ENCODE measurements at places on chromosomes 5 and 9.

- no peak for DNase-seq
Measured at GRCh38 chr9:116269250-116269649, 115.7 kb downstream of the PAPPA start.

DNA sequence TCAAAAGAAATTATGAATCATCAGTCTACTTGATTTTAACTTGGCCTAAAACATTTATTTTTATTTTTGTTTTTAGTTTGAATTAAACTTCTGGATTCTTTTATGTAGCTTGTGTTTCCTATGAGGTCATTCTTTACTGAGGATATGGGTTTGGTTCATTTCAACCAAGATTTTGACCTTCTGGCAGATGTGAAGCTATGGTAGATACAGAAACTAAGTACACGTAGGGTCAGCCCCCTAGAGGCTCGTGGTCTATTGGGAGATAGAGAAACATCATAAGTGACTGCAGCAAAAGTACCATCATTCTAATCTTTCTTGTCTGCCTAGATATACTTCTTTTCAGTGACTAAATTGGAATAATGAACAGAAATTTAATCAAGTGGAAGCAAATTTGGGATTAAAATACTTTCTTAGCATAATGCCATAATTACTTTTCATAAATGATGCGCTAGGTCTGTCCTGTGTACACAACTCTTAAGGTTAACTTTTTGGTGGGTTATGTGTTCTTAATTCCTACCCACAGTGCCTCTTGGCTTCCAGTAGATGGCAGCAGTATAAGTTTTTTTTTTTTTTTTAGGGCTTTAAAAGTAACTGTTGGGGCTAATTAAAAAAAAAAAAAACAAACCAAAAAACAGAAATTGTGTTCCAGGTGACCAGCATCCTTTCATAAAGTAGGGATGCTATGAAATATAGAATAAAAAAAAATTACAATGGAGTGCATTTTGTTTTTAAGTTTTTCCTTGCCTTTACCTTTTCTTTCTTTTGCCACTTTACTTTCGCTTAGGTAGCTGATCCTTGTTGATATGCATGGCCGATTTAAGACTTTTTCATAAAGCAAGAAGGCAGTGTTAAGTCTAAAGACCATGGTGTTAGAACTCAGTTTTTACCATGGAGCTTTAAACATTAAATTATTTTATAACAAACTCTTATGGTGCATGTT, 49.9 kb downstream of the LRRTM2 start:
- DNase-seq: no peak

- DNase-seq: no peak
Measured at GRCh38 chr9:91276513-91276912, 85.2 kb downstream of the AUH start.

GRCh38 chr9:78286125-78286524, 10.8 kb upstream of the PSAT1 start:
- DNase-seq: no peak

- DNase-seq: no peak
Measured at GRCh38 chr9:93319992-93320500, 131.4 kb upstream of the FAM120A start.

GRCh38 chr5:121897341-121897740, 45.7 kb downstream of the FTMT start:
- no peak for DNase-seq

GRCh38 chr9:79658926-79659325, 87.2 kb downstream of the TLE4 start:
- no peak for DNase-seq

DNA sequence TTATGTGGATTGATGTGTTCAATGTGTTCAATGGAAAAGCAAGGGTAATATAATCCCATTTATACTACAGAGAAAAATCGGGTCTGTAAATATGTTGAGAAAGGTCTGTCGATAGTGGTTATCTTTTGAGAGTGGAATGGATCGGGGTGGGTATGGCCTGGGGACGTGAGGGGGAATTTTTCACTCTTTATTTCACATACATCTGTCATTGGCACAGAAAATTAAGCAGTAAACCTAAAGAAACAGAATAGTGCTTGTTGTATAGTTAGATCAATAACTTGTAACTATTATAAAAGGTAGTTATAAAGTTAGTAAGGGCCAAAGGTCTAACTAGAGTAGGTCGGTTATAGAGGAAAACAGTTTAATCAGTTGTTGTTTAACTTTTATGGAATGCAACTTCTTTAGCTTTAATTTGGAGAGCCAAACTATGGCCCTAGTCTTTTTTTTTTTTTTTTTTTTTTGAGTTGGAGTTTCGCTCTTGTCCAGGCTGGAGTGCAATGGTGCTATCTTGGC, 66.1 kb upstream of the ABL1 start:
- DNase-seq: no peak

DNA sequence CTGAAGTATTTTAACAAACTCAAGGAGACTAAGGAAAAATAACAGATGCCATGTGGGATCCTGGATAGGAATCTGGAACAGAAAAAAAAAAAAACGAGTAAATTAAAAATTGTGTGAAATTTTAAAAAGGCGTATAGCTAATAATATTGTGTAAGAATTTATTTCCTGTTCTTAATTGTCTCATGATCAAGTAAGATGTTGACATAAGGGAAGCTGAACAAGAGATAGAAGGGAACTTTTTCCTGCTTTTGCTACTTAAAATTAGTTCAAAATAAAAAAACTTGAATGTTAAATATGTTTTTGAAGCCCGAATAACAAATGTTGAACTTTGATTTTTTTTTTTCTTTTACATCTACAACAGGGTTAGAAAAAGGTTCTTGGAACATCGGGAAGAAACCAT, 10.5 kb downstream of the SNAPC3 start:
- DNase-seq: no peak

DNA sequence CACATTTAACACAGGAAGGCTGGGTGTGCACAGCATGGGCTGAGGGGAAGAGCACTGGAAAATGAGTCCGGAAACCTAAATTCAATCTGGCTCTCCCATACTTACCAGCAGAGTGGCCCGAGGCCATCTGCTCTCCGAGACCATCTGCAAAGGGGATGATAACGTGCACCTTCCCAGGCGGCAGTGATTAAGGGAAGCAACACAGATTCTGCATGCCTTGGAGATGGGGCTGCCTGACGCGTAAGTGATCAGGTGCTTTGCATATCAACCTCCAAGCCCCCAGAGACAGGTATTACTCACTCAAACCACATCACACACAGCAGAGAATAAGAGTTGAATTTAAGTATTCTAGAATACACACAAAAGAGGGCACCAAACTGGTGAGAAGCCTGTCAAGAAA, 9.1 kb downstream of the EPB41L4B start:
- no peak for DNase-seq

GRCh38 chr9:34456746-34457145, 1.6 kb downstream of the FAM219A start:
- no peak for DNase-seq

DNA sequence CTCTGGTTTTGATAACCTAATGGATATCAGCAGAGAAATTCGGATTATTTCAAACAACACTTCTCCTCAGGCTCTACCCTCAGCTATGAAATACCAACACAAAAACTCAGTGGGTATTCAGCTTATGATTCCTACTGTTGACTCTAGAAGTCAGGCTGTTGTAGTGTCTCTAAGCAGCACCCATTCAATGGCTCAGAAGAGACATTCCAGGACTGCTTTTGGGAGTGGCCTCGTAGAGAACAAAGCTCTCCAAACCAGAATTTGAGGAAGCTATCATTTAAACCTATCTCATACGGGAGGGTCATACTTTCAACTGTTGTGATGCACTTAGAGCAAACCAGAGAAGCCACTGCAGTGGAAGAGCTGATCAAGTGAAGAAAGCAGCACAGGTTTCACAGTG, 34.1 kb downstream of the ETF1 start:
- no peak for DNase-seq

DNA sequence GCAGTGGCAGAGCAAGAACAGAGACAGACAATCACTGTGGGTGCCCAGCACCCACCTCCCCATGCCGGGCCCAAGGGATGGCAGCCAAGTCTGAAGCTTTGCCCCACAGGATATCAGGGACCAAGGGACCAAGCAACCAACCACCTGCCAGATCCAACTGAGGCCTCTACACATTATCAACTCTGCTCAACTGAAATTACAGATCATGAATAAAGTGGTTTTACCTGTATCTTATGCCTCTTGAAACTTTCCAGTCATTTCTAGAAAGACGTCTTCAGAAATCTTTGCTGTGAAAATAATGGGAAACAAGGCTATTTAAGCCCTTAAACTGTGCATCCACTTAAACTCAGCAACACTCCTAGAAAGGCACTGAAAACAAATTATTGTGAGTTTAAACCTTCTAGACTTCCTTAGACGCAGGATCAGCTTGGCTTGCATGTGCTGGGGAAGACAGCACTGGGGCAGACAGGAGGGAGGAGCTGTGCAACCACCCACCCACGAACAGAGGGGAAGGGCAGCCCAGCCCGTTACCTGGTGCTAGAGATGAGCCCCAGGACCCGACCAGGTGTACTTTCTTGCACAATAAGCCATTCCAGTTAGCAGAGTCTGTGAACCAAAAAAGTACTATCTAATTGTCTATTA, 80.0 kb downstream of the SEMA4D start:
- no peak for DNase-seq

GRCh38 chr9:130010151-130010988, 32.6 kb downstream of the FNBP1 start:
- DNase-seq: no peak

DNA sequence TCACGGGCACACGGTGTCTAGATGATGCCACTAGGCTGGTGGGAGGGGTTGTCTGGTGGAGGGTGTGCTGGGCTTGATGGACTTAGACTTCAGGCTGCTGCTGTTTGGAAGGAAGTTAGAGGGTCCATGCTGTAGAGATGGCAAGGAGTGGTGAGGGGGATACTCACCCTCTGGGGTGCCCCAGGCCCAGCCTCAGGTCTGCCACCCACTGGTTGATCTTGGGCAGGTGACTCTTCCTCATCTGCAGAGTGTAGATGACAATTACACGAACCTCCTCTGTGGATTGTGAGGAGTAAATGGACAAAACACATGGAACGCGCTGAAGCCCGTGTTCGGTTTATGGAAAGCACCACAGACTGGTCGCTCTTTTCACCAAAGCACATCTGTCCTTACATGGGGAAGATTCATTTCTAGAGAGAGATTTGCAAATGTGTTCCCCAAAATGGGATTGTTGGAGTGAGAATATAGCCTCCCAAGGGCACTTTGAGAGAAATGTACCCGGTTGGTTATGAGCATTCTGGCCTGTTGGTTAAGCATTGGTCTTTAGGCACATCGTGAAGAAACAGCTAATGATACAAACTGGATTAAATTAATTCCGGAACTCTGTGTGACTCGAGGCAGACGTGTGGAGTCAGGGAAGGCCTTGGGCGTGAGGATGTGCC, 58.2 kb downstream of the ZNF618 start:
- no peak for DNase-seq

GRCh38 chr5:88813244-88813643, 69.7 kb downstream of the MEF2C start:
- no peak for DNase-seq

- no peak for DNase-seq
Measured at GRCh38 chr5:178325679-178326373, 93.2 kb upstream of the PHYKPL start.

DNA sequence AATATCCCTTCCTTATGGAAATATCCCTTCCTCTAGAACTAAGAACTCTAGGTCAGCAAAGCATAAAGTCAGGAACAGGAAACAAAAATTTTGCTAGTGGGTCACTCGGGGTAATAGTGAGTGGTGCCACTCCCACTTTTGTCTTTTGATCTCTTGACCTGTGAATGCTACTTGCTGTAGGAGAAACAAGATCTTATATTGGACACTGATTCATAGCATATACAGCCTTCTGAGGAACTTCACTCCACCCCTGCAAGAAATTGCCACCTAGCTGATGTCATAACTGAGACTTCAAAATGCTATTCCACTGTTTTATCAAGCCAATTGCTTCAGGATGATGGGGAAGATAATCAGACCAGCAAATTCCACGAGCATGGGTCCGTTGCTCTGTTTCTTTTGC, 53.3 kb upstream of the PRSS3 start:
- no peak for DNase-seq

DNA sequence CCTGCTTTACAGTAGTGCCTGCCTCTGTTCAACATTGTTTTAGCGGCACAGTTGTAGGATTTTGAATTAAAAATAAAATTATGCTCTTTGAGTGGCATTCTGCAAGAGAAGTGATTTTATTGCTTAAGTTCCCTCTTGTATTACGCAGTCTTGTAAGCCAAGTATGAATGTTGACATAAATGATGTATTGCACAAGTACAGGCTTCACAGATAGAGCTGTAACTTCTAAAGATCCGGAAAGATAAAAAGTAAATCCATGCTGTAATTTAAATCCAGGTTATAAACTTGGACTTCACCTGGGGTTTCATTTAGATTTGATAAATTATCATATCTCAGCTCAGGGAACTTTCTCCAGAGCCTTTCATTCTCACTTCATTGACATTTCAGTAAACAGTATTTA, 1114.7 kb downstream of the PTPRD start:
- DNase-seq: no peak

- no peak for DNase-seq
Measured at GRCh38 chr9:100580257-100580656, 2.4 kb downstream of the CAVIN4 start.

- no peak for DNase-seq
Measured at GRCh38 chr5:33400675-33401074, 40.1 kb upstream of the TARS1 start.

- no peak for DNase-seq
Measured at GRCh38 chr5:105898183-105898582, 1772.6 kb downstream of the EFNA5 start.
